ENCODE measurements at places on chromosomes 5 and 9. TPM values are rescaled to one million over a fixed set of nuclear protein-coding genes. Genes with fewer than 3 reads are reported as not detected.

DNA sequence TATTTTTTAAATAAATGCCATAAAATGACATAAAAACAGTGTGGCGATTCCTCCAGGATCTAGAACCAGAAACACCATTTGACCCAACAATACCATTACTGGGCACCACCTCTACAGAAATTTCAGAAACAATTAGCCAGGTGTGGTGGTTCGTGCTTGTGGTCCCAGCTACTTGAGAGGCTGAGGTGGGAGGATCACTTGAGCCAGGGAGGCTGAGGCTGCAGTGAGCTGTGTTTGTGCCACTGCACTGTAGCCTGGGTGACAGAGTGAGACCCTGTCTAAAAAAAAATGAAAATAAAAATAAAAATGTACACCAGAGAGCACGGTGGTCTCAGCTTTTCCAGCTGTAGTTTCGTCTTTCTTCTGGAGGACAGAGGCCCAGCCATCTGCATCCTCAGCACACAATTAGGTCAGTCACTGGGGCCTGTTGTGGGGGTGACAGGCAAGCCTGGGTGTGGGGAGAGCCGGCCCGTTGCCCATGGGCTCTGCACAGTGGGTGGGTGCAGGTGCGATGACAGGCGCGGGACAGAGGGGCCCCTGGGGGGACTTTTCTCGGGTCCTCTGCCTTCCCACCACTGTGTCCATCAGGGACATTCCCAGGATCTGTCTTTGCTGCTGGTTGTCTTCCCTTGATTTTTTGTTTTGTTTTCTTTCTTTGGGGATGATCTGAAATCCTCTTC lies 9.8 kb downstream of the COL5A1 start:
- peak; percentile 8 for DNase-seq

- peak; percentile 85 for DNase-seq
Observed at GRCh38 chr5:150034662-150035061, 34.1 kb downstream of the HMGXB3 start.

IRX1 gene
- 3.2 TPM for total RNA-seq

TMEM252 gene
- total RNA-seq, result not detected

NAIF1 gene
- 10.1 TPM for total RNA-seq

DNA sequence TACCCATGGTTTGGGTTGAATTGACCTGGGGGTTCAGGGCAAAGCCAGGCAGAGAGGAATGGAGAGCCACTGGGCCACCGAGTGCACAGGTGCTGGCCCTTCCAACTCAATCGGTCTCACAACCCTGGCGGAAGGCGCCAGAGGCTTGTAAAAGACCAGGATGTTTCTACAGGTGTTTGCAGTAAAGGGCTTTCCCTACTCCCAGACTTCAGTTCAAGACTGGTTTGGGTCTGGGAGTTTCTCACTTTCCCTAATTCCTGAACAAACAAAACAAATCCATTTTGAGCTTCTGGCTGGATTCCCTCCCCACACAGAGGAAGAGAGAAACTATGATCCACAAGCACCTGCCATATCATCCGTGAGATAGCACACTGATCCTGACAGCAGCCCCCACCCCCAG lies 125.2 kb upstream of the KLF4 start:
- no peak for DNase-seq
